ENCODE measurements at places on chromosomes 7 and 10.

- DNase-seq: no peak
Observed at GRCh38 chr10:115903207-115903606, 369.8 kb downstream of the GFRA1 start.

GRCh38 chr7:107746006-107746405 lies 2.1 kb downstream of the CBLL1 start:
- DNase-seq: no peak

DNA sequence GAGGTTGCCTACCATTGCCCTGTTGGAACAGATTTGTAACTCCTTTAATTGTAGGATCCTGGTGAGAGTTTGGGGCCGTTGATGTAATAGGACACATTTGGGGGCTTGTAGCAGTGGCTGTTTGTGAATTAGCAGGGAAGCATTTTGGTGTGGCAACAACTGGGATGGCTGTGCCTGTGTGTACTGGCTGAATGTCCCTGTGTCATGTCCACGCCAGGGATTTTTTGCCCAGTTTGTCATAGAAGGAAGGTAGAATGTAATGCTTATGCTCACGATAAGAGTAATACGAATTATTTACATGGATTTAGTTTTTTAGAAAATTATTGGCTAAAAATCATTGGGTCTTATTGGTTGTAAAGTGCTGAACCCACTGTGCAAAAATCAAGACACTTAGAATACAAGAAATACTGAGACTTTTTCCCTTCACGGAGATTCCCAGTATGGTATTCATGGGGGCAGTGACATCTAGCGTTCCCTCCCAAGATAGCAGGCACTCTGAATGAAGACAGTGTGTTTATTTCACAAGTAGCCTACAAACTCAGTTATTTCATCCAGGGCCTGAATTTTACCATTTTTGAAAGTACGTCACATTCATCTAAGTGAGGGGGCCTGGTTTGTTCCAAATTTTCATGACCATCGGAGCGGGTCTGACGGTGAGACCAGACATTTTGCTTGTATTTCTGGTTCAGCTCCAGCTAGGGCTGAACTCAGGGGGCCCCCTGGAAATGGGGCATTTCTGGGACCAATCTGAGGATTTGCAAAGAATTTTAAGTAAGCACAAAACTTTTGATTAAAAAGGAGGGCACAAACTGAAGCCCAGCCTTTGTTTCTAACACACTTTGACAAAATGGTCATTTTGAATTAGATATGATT lies 74.7 kb downstream of the CACNB2 start:
- no peak for DNase-seq

DNA sequence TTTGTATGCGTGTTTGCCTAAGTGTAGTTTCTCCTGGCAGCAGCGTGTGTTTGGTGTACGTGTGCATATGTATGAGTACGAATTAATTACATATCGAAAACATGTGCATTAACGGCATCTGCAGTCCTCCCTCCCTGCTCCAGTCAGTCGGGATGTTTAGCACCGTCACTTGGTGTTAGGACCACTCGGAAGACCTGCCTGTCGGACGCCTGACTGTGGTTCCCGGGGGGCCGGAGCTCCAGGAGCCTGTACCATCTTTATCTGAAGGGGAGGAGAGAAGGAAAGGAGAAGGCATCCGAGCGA lies 1.1 kb upstream of the CNTNAP2 start:
- DNase-seq: no peak

DNA sequence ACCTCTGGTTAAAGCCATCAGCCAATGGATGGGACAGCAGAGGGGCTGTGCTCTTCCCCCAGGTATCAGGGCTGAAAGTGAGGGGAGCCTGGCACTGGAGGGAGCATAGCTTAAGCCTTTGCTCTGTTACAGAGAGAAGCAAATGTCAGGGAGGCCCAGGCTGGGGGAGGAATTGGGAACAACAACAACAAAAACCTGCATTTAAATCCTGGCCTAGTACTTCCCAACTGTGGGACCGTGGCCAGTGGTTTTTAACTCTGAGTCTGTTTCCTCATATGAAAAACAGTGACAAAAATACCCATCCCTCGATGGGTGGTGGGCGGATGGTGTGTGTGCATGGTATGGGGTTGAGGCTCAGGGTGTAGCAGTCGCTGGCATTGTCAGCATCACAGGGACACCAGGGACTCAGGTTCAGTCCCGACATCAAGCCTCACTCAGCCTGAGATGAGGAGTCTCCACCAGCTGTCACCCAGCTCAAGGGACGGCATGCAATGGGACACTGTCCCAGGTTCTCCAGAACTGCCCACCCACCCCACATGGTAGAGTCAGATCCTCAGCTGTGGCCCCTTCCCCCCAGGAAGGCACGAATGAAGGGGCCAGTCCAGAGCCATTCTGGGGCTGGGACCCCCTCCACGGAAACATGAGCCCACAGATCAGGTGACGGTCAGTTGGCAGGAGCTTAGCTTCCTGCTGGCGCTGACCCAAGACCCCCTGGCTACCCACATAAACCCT lies 74.5 kb downstream of the AFAP1L2 start:
- DNase-seq: no peak

GRCh38 chr7:25886387-25887240 lies 265.4 kb upstream of the NFE2L3 start:
- no peak for DNase-seq

GRCh38 chr7:150942001-150942590 lies 36.0 kb downstream of the KCNH2 start:
- DNase-seq: no peak

GRCh38 chr10:102133373-102134195 lies 744 bp downstream of the PPRC1 start:
- DNase-seq: peak; percentile 58

- no peak for DNase-seq
Observed at GRCh38 chr7:1097120-1097504, 9.2 kb downstream of the GPER1 start.

DNA sequence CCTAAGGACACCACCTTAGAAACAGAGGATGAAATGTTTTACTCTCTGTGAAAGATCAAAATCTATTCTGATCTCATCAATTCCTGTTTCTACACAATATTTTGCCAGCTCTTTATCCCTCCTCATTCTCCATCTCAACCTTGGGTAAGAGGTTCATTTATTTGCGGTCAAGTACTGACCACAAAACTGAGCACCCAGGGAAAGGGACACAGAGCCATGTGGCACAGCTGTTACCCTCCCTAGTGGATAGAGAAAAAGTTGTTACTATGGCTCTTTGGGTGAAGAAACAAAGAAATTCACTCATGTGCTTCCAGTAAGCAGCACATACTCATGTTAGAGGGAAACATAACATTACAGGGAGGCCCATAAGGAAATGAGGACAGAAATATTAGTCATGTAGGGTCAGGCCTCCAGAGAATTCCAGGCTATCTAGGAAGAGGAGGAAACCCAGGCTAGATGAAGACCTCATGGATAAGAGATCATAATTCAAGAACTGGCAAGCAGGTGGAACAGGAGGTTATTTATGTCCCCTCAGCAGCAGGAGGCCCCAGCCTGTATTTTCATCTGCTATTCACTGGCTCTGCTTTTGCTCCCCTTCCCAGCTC lies 114.5 kb downstream of the ATE1 start:
- DNase-seq: no peak

DNA sequence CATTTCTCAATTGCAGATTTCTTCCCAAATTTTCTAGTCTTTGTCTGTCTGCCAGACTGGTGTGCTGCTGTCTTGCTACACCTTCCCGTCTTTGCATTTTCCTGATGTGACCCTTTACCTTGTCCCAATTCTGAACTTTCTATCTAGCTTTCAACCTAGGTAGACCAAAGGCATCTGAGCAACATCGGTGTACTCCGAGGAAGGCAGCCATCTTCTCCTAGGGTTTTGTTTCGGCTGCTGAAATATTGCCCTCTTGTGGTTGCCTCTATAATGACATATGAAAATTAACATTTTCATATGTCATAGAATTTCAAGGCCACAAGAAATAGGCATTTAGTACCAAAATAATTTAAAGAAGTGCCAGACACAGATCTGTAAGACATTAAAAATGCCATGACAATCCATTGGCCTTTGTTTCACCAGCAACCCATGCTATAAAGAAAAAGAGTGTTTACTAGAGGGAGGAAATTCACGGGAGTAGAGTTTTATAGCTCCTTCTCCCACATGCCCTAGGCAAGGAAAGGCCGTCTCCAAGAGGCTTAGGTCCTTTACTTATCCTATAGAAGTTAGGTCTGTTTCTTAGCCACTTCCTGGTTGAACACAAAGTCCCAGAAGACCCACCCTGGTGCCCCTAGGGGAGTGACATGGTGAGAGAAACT lies 23.4 kb downstream of the OR9A2 start:
- DNase-seq: peak; percentile 18

- DNase-seq: no peak
Observed at GRCh38 chr7:98687111-98687751, 70.1 kb downstream of the NPTX2 start.

GRCh38 chr10:71053169-71053895 lies 159.0 kb upstream of the UNC5B start:
- DNase-seq: no peak

GRCh38 chr7:7820939-7821338 lies 102.5 kb upstream of the RPA3 start:
- DNase-seq: no peak

- DNase-seq: no peak
Observed at GRCh38 chr7:471866-472639, 47.6 kb downstream of the PDGFA start.

DNA sequence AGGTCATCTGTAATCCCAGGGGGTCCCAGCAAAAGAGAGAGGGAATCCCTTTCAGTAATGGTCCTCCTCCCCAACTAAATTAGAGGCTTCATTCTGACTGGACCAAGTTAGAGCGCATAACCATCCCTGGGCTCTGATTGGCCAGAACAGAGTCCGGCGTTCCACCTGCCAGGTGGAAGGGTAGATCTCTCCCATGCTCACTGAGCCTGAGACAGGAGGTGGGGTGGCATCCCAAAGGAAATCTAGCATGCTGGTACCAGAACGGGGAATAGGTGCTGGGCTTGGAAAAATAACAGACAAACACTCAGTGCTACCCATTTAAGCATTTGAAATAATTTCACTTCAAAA lies 21.0 kb upstream of the TSPAN33 start:
- DNase-seq: no peak

- DNase-seq: no peak
Observed at GRCh38 chr7:129110258-129110981, 34.1 kb upstream of the TSPAN33 start.

DNA sequence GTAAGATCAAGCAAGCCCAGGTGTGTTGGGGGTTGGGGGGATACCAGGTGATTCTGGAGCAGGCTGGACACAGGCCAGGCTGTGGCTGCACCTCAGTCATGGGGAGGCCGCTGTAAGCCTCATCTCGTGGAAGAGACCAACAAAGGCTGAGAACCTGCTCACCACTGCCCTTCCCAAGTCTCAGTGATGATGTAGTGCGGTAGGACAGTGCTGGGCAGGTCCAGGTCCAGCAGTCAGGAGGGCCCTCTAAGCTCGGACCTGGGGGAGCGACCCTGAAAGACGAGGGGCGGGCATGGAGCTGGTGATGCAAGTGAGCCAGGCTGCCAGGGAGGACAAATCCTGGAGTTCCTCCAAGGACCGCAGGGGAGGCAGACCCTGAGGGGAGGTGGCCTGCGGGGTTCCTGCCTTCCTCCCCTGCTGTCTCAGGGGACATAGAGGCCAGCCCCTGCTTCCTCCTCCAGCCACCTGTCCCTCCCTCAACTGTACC lies 3.3 kb upstream of the PWWP2B start:
- DNase-seq: no peak

- DNase-seq: no peak
Observed at GRCh38 chr7:141042222-141043193, 27.8 kb upstream of the MRPS33 start.

DNA sequence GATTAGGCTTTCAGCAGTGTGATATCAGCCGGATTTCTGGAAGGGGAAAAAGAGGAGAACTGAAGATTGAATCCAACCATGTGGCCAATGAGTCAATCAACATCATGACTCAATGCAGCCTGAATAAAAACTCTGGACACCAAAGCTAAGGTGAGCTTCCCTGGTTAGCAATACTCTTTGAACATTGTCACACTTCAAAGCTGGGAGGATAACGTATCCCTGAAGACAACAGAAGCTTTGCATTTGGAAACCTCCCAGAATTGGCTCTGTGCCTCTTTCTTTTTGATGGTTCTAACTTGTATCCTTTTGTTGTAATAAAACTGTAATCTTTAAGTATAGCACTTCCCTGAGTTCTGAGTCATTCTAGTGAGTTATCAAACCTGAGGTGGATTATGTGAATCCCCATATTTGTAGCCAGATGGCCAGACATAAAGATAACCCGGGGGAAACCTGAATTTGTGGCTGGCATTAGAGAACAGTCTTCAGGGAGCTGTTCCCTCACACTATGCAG lies 284.4 kb downstream of the IPMK start:
- DNase-seq: no peak

GRCh38 chr10:49611816-49612512 lies 1.9 kb downstream of the SLC18A3 start:
- no peak for DNase-seq

GRCh38 chr7:151615784-151616183 lies 96.1 kb upstream of the RHEB start:
- no peak for DNase-seq

GRCh38 chr10:11080564-11080984 lies 62.9 kb downstream of the CELF2 start:
- DNase-seq: no peak

GRCh38 chr10:87541114-87541513 lies 36.4 kb downstream of the MINPP1 start:
- no peak for DNase-seq

DNA sequence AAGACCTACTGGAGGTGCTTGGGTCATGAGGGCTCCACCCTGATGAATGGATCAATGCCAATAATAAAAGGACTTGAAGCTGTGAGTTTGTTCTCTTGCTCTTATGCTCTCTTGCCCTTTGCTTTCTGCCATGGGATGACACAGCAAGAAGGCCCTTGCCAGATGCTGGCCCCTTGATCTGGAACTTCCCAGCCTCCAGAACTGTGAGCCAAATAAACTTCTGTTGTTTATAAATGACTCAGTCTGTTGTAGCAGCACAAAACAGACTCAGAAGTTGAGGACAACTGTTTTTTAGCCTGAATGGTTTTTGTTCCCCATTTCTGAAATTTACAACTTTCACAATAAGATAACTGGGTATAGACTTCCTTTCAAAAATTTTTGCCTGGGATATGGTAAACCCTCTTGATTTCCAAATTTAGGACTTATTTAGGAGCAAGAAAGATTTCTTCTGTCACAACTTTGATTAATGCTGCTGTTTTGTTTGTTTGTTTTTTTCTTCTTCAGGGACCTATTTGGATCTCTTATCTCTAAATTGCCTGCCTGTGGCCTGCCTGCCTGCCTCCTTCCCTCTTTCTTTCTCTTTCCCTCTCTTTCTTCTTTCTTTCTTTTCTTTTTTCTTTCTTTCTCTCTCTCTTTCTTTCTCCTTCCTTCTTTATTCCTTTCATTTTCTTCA lies 12.1 kb downstream of the ENTPD1 start:
- DNase-seq: no peak
